AG09319 (cell line): ENCODE measurements at places on chromosomes 4 and X.

GRCh38 chr4:158624889-158625478 is 46.7 kb downstream of the C4orf46 start:
- peak; percentile 44 for DNase-seq

- no peak for DNase-seq
Measured at GRCh38 chr4:140729344-140730049, 26.7 kb downstream of the TBC1D9 start.

- no peak for DNase-seq
Measured at GRCh38 chr4:109435635-109436034, 2.0 kb downstream of the SEC24B start.

DNA sequence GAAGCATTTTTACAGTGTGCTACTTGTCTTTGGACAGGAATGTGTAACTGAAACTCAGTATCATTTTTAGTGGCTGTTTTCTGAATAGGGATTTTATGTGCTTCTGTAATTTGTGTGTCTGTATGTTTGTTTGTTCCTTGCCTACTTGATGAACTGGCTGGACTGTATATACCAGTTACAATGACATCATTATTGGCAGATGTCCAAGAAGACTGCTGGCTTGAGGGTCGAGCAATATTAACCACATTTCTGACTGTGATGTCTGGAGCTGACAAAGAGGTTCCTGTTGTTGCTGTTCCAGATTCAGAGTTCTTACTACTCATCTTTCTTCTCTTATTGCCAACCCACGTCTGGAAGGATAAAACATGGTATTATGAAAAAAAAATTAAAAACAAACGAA is 33.0 kb downstream of the HDX start:
- DNase-seq = no peak

- no peak for DNase-seq
Measured at GRCh38 chrX:49214996-49215526, 15.1 kb upstream of the SYP start.

DNA sequence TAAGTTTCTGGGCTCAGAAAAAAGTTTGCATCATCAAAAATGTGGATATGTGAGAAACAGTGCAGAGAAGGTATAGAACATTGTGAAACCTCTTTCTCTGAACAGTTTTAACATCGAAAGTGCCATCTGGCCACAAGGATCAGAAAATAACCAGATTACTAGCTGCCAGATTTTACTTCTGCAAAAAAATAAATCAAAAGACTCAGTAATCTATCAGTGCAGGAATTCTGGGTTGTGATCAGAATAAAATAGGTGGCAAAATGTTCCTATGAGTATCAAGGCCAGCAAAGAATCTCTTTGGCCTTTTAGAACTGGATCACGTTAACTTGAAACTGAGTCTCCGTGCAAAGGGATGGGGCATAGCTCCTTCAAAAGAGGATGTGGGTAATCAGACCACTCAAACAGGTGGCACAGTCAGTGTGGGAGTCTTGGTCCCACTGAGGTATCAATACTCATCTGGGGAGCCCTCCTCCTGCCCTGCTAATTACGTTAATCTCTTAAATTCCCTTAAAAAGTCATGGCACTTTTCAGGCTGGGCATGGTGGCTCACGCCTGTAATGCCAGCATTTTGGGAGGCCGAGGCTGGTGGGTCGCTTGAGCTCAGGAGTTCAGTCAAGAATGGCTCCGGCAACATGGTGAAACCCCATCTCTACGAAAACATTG is 26.7 kb upstream of the RBM47 start:
- no peak for DNase-seq

GRCh38 chr4:27594922-27595321 is 734.3 kb downstream of the STIM2 start:
- no peak for DNase-seq

DNA sequence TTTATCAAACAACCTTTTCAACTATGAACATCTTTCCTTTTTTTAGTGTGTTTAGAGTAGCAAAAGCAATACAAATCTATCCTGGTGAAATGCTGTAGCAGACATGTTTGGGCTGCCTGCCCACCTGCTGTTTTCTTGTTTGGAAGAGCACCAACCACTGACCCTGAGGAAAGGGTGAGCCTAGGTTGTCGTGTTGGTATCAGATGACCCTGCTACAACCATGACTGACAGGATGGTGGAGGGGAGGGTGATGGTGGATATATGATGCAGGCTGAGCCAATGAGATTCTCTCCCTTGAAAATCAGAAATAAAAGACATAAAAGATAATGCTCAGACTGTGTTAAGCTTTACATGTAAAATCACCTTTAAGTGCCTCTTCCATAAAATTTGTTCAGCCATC is 201.2 kb downstream of the NPNT start:
- no peak for DNase-seq

GRCh38 chrX:2828959-2829411 is 255 bp downstream of the GYG2 start:
- no peak for DNase-seq

GRCh38 chr4:11765849-11766453 is 337.3 kb upstream of the HS3ST1 start:
- DNase-seq = no peak

- DNase-seq = no peak
Measured at GRCh38 chr4:109414938-109415337, 18.7 kb upstream of the SEC24B start.

GRCh38 chr4:6697131-6697530 is 3.5 kb downstream of the S100P start:
- no peak for DNase-seq

DNA sequence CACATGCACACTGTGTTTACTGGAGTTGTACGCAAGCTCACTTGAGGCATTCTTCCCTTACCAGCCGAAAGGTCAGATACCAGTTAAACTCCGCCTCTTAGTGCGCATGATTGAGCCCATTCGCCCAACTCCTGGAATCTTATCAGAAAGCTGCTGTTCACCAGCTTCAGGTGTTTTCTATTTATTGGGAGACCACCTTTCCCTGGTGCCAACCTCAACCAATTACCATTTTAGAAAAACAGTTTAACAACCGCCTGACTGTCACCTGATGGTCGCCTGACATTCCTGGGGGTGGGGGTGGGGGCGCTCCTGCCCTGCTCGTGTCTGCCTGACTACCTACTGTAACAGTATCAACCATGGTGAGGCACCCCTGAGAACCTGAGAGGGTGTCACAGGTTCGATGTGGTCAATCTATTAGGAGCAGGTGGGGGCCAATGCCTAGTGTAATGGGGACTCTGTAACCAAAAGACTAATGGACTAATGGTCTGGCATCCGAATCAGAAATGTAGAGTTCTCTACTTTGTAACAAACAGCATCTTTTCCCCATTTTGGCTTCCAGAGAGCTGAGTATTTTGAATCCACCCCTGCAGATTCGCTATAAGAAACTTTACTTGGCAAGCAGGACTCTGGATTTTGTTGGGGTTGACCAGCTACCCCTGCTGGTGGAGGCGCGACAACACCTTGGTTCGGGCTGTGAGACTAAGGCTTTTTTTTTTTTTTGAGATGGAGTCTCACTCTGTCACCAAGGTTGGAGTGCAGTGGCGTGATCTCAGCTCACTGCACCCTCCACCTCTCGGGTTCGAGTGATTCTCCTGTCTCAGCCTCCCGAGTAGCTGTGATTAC is 58.2 kb upstream of the ZNF157 start:
- peak; percentile 37 for DNase-seq

GRCh38 chrX:154535892-154536291 is 10.8 kb downstream of the G6PD start:
- DNase-seq = no peak

DNA sequence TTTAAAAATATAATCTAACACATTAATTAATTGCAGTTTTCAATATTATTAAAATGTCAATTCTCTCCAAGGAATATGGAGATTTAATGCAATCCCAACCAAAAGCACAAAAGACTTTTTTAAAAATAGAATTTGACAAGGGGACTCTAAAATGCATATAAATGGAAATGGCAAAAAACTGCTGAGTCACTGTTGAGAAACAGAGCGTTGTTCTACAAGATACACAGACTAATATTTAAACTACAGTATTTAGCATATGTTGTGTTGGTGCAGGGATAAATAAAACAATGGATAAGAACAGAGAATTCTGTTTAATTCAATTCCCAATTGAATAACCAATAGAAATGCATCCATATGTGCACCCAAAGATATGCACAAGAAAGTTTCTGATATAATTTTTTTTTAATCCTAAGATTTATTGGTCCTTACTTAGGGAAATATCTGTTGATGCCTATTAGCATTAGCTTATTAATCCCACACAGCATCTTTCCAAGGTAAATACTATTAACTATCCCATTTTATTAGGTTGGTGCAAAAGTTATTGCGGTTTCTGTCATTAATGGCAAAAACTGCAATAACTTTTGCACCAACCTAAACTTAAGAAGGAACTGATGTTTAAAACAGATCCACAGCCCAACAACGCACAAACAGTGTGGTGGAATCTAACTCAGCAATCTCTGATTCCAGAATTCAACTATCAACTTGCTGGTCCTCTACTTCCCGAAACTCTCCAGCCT is 86.8 kb upstream of the VEGFC start:
- DNase-seq = no peak

DNA sequence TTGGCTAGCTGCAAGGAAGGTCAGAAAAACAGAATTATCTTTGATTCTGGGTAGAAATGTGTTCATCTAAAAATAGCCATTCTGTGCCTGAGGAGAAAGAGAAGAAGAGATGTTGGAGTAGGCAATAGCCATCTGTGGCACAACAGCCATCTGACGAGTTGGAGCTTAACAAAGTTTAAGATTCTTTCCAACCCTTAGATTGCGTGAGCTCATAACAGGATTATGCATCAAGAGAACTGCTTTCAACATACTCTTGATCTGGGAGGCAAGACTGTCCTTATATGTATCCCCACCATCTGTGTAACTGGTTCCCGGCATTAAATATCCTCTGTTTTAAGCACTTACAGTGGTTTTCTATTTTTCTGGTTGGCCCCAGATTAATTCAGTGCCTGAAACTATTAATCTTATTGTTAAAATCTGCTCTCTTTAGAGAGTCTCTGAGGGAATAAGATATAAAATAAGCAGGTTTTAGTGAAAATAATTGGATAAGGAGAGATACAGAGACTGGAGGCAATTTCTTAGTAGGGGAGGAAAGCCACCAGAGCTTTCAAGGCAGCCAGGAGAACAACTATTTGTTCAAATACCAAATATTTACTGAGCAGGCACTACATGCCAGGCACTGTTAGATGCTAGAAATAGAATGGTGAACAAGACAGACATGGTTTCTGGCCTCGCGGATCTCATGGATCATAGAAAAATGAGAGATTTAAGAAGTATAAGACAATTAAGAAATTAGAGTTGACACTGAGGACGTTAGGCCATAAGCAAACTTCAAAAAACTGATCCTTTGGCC is 398.0 kb downstream of the SMARCA1 start:
- no peak for DNase-seq

DNA sequence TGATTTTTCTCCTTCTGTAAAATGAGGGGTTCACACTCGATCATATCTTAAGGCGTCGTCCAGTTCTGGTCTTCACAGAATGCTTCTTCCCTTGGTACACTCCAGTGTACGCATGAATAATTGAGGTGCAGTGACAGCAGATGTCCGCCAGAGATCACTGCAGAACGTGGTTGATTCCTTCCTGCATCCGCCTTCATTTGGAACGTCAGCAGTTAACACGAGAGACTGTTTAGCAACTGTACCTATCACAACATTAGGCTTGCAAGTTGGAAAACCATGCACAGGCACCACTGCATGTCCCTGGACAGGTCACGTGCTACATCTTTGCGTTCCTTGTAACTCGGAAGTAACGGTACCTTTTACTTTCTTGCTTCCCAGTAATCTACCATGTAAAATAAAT is 66.0 kb upstream of the GEMIN8 start:
- DNase-seq = peak; percentile 22

- no peak for DNase-seq
Measured at GRCh38 chr4:37338972-37339371, 94.4 kb downstream of the NWD2 start.

- DNase-seq = peak; percentile 52
Measured at GRCh38 chrX:19709812-19710518, 177.4 kb downstream of the SH3KBP1 start.

DNA sequence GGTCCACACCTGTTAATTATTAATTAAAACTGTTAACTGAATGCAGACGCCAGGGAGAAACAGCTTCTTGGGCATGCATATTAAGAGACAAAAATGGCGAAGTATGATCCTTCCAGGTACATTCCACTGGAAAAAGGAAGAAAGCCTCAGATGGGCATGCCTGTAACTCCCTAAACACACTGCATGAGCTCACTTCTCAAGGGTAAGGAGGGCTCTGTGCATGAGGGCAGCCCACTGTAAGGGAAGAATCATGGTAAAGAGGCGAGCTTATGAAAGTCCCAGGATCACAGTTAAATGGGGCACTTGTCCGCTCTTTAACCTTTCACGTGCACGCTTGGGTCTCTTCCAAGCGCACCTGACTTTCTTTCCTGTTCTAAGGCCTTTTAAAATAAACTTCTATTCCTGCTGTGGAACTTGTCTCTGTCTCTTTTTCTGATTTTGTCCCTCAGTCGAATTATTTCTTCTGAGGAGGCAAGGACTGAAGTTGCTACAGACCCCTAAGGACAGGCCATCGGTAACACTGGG is 321.7 kb downstream of the PPP1R2C start:
- DNase-seq = no peak

DNA sequence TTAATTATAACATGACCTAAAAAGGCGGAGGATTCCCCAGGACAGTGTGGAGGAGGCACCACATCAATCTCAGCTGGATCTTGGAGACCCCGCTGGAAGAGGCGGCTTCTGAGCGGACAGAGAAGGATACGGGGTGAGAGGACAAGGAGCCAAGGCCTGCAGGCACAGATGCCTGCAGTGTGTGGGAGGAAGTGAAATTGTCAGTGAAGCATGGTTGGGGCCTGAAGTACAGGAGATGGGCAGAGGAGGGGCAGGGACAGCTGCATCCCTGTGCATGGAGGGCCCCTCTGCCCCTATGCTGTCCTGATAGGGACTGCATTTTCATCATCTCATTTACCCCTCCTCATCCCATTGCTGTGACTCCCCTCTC is 1.7 kb upstream of the SLC2A9 start:
- DNase-seq = no peak

- DNase-seq = no peak
Measured at GRCh38 chr4:146104541-146104940, 71.0 kb upstream of the LSM6 start.

DNA sequence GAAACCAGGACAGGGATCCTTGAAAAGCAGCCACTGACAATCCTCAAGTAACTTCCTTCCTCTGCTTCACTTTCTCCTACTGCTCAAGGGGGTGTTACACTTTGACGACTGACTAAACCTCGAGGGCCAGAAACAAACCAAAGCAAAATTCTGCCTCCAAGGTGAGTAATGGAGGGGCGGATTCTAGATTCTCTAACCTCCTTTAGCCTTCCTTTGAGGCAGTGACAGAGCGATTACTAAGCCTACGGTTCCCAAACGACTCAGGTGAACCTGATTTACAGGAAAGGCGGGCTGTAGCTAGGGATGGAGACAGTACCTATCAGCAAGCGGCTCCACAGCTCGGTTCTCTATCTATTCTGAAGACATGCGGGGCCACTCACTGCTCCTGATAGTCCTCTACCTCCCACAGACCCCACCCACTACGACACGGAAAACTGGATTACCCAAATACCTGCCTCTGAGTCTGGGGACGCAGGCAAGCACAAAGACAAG is 487 bp downstream of the TBCK start:
- DNase-seq = no peak
